Mucosa of descending colon (tissue), 3 donors: ENCODE measurements at places on chromosomes 2 and 18. TPM values are rescaled to one million over a fixed set of nuclear protein-coding genes. Genes with fewer than 3 reads are reported as not detected.

Gene IL1R2
- total RNA-seq, result 39.8 TPM

Gene B3GNT7
- 330 TPM for total RNA-seq

Gene CCBE1
- 1.6 TPM for total RNA-seq

Gene SNRPD1
- 42.2 TPM for total RNA-seq

Gene ST8SIA5
- total RNA-seq, result 0.66 TPM

Gene ARHGAP28
- 2.0 TPM for total RNA-seq

Gene RNF144A
- total RNA-seq, result 18.7 TPM

Gene SPDYA
- 1.2 TPM for total RNA-seq

Gene TTN
- total RNA-seq, result 8.6 TPM

Gene GBX2
- total RNA-seq, result not detected

Gene CIDEA
- 0.58 TPM for total RNA-seq

Gene PRKAG3
- not detected for total RNA-seq

Gene KRCC1
- total RNA-seq, result 37.2 TPM

Gene TCF7L1
- 3.0 TPM for total RNA-seq

Gene KIF3C
- 1.7 TPM for total RNA-seq

Gene MREG
- 8.5 TPM for total RNA-seq

Gene ZEB2
- 80.1 TPM for total RNA-seq

GRCh38 chr18:64116571-64117175 lies 32.2 kb downstream of the LINC00305 start:
- DNase-seq, result no peak

DNA sequence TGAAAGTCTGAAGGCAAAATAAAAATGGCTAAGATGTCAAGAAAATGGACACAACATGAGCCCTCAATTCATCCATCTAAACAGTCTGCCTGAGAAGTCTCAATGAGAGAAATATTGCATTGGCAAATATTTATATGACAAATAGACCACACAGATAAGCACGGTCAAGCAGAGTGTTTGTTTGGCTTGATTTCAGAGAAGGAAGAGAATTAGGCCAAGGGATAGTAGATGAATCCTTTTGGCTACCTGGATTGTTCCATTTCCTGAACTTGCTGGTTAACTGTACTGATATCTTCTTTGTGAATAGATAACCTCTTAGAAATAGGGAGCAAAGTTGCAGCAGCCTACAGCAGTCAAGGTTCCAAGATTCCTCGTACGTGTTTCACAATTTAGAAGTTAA lies 129.6 kb downstream of the RBMS1 start:
- no peak for DNase-seq

- no peak for DNase-seq
Observed at GRCh38 chr2:198591586-198591985, 787.2 kb downstream of the PLCL1 start.

- DNase-seq, result peak; percentile 47
Observed at GRCh38 chr2:109216332-109216731, 87.3 kb downstream of the SH3RF3 start.

DNA sequence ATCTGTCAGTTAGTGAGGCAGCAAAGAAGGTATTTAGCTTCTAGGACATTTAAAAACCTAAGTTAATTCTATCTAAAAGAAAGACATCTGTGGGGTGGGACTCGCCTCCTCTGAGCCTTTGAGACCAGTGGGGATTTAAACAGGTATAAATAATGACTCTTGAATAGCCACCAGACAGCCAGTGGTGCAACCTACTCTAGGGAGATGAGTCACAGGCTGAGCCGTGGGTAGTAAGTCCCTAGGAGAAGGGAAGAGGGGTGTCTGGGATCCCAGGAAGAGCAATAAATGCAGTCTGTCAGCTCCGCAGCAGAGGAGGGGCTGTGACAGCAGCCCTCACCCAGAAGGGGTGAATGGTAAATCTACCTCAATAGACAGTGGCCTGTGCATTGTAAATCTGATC lies 43.1 kb upstream of the GALNT3 start:
- no peak for DNase-seq

DNA sequence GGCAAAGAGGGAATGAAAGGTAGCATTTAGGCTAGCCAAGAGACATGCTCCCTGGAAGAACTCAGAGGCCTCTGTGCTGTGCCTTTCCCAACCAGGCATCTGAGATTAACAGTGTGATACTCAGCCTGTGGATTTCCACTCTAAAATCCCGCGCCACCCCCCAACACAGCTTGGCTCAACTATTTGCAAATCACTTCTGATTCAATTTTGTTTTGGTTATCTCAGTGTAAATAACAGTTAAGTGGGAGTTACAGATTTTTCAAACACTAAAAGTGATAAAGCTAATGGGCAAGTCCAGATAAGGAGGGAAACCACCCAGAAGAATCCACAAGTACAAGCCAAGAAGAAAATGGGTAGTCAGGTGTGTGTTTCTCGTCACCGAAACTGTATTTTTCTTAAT lies 1.4 kb upstream of the NRP2 start:
- DNase-seq, result no peak

- no peak for DNase-seq
Observed at GRCh38 chr2:24459224-24460161, 31.6 kb upstream of the NCOA1 start.

DNA sequence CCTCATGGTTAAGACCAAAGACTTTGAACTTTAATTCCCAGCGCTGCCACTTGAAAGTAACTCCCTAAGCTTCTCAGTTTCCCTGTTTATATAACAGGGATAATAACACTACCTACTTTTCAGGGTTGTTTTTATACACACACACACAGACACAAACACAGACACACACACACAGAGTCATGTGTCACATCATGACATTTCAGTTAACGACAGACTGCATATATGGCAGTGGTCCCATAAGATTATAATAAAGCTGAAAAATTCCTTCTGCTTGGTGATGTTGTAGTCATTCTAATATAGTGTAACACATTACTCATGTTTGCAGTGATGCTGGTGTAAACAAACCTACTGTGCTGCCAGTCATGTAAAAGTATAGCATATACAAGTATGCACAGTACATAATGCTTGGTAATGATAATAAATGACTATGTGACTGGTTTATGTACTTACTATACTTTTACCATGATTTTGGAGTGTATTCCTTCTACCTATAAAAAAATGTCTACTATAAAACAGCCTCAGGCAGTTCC lies 89.2 kb upstream of the ITGA4 start:
- no peak for DNase-seq

GRCh38 chr18:33839452-33840211 lies 261.6 kb downstream of the ASXL3 start:
- DNase-seq, result peak; percentile 68

GRCh38 chr2:70243806-70244584 lies 4.4 kb downstream of the TIA1 start:
- DNase-seq, result no peak

GRCh38 chr2:66228128-66228547 lies 206.8 kb upstream of the MEIS1 start:
- no peak for DNase-seq

DNA sequence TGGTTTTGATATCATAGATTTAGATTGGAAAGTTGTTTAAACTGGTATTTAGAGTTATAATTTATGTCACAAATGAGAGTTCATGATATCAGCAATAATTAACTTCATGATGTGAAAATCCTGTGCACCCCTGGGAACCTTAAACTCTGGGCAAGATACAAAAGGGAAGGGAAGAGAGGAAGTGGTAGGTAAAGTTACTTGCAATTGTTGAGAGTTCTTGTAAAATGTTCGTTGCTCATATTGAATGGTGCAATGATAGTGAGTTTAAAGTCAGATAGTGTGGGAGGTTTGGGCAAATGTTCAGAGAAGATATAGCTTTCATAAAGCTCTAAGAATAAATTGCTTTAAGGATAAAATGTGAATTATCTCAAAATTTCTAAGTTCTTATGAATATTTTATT lies 75.4 kb downstream of the SP110 start:
- DNase-seq, result no peak

DNA sequence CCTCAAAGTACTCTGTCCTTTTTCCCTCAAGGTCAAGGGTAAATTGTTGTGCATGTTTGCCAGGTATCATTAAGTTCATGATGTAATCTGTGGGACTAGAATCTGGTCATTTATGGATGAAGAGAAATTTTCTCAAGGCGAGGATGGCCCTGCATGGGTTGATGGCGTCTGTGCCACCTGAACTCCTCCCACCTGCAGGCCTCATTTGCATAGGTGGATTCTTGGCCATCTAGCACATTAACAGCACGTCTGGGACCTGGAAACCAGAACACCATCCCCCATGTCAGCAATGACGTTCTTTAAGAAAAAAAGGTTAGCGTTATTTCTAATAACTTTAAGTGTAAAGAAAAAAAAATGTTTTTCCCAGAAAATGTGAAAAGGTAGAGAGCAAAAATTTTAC lies 145.8 kb downstream of the ESCO1 start:
- DNase-seq, result no peak

- DNase-seq, result no peak
Observed at GRCh38 chr18:54829856-54830255, 1.6 kb downstream of the RAB27B start.

- DNase-seq, result peak; percentile 48
Observed at GRCh38 chr2:177161741-177162460, 50.7 kb upstream of the HNRNPA3 start.

GRCh38 chr2:10141736-10142639 lies 19.4 kb downstream of the RRM2 start:
- DNase-seq, result peak; percentile 53

DNA sequence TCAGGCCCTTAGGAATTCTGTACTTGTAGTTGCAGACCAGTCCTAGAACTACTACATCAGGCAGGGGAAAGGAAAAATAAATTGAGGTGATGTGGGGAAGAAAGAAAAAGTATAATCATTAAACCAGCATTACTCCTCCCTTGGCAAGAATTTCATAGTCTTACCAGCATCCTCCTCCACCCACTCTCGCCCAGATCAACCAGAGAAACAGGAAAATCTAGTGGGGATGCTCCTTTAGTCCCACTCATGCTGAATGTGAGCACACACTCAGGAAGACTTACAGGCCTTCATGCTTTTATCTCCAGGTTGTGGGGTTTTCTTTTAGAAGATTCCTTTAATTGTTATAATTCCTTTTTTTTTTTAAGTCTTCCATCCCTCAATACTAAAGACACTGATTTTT lies 129.3 kb upstream of the CCDC150 start:
- DNase-seq, result no peak

- DNase-seq, result peak; percentile 39
Observed at GRCh38 chr2:236047886-236048540, 120.2 kb downstream of the GBX2 start.

GRCh38 chr18:7850446-7850845 lies 283.3 kb downstream of the PTPRM start:
- DNase-seq, result no peak

DNA sequence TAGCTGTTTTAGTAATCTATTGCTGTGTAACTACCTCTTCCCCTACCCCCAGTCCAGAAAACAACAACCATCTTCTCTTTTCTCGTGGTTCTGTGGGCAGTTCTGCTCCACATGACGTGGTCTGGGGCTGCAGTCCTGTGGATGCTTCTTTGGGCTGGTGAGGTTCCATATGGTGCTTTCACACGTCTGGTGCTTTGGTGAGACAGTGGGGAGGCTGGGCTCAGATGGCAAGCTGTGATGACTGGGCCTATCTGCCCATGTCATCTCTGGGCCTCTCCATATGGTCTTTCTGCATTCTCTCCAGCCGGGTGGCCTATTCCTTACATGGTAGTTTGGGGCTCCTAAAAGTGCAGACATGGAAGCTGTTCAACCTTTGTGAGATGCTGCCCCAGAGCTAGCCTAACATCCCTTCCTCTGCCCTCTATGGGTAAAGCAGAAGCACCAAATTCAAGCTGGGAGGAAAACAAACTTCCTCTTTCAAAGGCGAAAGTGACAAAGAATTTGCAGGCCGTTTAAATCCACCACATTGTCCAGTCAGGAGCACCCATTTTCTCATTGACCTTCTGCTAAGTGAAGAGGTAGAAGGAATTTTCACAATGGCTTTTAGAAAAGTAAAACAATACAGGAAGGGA lies 68.3 kb upstream of the IL1R1 start:
- no peak for DNase-seq

- DNase-seq, result peak; percentile 65
Observed at GRCh38 chr2:25362434-25363145, 20.9 kb upstream of the DNMT3A start.

- no peak for DNase-seq
Observed at GRCh38 chr2:39622860-39623259, 42.9 kb upstream of the TMEM178A start.

- DNase-seq, result no peak
Observed at GRCh38 chr2:137892739-137893138, 71.5 kb upstream of the HNMT start.

DNA sequence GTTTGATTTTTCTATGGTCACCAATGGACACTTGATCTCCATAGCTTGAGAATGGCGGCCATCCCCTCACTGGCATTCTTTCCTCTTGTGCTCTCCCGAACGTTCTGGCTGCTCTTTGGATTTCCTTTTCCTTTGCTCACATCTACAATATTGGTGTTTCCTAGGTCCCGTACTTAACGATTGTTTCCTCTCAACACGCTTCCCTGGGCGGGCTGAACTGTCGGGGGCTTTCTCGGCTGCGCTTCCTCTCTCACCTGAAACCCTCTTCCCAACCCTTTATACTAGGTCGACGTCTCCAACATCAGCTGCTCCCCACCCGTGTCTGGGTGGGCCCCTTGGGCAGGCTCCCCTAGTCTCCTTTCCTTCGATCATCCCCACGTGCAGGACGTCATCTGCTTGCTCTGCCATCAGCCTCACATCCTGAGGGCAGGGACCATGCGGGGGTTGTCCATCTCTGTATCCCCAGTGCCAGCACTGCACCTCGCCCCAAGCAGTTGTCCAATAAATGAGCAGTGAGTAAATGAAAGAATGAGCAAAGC lies 634 bp upstream of the DIS3L2 start:
- no peak for DNase-seq

GRCh38 chr2:100537918-100538317 lies 24.9 kb upstream of the PDCL3 start:
- DNase-seq, result no peak

- no peak for DNase-seq
Observed at GRCh38 chr18:53219853-53220252, 879.9 kb downstream of the DCC start.

DNA sequence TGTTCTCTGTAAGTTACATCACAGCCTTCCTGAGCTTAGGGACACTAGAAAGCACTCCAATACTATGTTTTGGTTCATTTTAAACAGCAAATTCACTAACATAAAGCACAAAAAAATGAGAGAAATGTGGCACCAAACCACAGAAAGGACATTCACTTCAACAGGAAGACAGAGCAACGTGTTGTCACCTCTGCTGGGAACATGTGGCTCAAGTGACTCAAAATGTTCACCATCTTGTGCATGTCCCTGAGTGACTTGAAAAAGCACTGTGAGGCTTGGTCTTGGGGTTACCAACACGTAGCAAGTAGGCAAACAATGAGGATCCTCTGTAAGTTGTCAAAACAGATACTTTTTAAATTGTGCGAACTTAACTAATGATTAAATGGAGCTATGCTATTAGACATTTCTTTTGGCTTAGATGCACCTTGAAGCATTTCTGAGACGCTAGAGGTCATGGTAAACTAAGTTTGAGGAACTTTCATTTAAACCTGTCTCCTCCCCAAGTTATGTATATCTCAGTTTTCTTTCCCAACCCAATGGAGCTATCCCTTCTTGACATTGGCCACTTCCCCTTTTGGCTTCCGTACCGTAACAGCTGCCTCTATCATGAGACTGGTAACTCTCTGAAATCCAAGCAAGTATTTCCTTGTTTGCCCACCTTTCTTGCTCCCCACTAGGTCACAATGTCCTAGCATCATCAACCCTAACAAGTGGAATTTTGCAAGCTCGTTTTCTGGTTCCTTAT lies 14.0 kb upstream of the ST6GAL2 start:
- DNase-seq, result no peak

GRCh38 chr2:46909771-46910419 lies 5.7 kb downstream of the MCFD2 start:
- DNase-seq, result peak; percentile 34

- DNase-seq, result no peak
Observed at GRCh38 chr2:99035920-99036319, 99.9 kb upstream of the CRACDL start.
